ENCODE measurements at places on chromosomes 5 and 9.
A peak's percentile ranks its signal among the peaks of the same experiment; 100 is the strongest.

GRCh38 chr9:135479469-135480052 lies at the start of gene PPP1R26:
Gene PPP1R26, plus strand, starts transcription at chr9:135479782. Its CDS starts 4,729 bp downstream, at chr9:135484511.
- DNase-seq: no peak

DNA sequence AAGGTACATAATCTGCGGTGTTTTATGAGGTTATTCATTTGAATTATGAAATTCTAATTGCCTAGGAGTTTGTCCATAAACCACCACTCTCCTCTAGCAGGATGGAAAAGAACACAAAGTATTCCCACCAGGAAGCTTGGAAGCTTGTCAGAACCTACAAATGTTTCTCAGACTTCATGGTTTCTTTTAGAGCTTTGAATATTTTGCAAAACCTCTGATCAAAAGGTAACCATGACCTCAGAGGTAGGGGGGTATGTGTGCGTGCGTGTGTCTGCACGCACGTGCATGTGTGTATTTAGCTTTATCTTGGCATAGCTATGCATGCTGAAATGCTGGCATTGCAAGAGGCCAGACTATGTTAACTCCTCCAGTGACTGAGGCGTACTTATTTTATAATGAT lies 847.0 kb downstream of the TLE1 start:
- no peak for DNase-seq

DNA sequence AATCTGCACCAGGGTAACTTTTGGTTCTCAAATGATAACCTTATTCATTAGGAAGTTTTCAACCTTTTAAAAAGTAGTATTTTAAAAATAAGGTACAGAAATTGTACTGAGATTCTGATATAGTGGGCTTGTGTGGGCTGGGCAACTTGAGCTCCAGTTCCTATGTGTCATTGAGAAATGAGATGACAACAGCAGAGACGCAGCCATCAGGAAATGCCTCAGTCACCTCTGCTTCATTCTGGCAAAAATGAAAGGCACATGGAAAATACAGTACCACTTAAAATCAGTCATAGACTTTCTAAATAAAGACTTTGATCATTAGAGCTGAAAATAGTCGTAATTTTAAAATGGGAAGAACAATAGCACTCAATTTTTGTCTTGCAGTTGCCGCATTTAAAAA lies 480.2 kb downstream of the PLK2 start:
- DNase-seq: no peak

- no peak for DNase-seq
These were observed 72.3 kb downstream of the HCN1 start for GRCh38 chr5:45623832-45624231.

GRCh38 chr9:116154976-116155697 lies 1.5 kb downstream of the PAPPA start:
- no peak for DNase-seq

- DNase-seq: peak; percentile 71
These were observed 46.7 kb downstream of the GARNL3 start for GRCh38 chr9:127311239-127311741.

GRCh38 chr5:124232515-124232914 lies 513.9 kb downstream of the ZNF608 start:
- no peak for DNase-seq

GRCh38 chr9:23799521-23799920 lies 26.5 kb downstream of the ELAVL2 start:
- no peak for DNase-seq

DNA sequence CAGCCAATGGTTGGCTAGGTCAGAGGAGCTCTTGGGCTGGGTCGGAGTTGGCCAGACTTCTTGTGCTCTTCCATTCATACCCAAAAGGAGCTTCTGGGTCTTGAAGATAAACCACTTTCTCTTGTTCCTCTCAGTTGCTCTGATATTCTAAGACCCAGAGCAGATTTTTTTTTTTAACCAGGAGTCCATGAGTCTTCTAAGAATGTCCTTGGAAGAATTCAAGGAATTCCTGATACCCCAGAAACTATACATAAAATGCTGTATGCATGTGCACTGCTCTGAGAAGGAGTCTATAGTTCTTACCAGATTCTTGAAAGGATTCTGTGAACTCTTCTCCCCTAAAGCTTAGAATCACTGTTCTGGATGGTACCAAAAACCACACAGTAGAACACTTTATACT lies 9.9 kb upstream of the PALM2AKAP2 start:
- DNase-seq: no peak

- DNase-seq: no peak
These were observed 210.1 kb downstream of the ZNF608 start for GRCh38 chr5:124536333-124536732.

DNA sequence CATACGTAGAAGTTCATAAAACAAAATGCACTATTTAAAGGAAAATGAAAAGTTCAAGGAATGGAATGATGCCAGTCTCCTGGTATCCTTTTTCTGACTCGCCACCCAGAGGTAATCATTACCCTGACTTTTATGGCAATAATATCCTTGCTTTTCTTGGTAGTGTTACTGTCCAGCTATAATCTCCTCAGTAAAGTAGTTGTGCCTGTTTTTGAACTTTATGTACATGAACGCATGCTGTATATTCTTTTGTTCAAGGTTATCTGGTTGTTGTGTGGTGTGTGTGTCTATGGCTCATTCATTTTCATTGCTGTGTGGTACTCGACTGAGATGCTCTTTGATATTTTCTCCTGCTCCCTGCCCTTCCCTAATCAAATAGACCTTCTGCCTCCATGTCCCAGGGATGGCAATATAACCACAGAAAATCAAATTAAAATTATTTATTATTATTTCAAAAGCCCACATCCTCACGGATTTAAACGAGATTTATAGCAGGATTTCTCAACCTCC lies 29.2 kb upstream of the FBP1 start:
- no peak for DNase-seq

DNA sequence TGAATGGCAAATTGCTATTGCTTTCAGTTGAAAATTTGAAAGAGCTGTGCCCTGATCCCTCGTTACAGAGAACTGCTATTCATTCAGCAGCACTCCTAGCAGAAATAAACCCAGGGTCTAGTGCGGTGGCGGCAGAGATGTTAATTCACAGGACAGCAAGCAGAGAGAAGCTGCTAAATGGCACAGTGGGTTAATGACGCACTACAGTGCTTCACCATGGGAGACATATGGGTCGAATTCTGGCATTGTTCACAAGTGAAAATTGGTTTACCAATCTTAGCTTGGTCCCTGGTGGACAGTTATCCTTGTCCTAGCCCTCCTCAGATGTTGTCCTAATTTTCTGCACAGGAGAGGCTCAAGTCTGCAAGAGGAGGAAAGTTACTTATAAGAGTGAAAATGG lies 807.4 kb downstream of the TLE1 start:
- DNase-seq: no peak

GRCh38 chr5:152113401-152113800 lies 188.8 kb upstream of the GLRA1 start:
- no peak for DNase-seq

DNA sequence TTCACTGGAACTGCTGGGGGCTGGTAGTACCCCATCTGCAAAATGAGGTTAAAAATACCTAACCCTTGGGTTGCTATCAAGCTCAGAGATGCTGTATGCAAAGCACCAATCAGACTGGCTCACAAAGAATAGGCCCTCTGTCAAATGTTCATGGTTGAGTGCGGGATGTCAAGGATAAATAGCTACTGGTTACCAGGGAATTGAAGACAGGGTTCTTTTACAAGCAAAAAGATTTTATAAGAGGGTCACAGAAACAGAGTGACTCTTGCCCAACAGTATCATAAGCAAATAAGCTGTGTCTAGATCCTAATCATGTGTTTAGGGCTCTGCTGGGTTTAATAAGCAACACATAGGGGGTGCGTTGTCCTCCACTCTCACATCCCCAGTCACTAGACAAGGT lies 11.9 kb downstream of the SYK start:
- no peak for DNase-seq

- no peak for DNase-seq
These were observed 61.1 kb upstream of the NMUR2 start for GRCh38 chr5:152466085-152466745.

GRCh38 chr5:110255194-110255593 lies 471.3 kb downstream of the TMEM232 start:
- DNase-seq: no peak

- no peak for DNase-seq
These were observed 9.6 kb upstream of the CCDC112 start for GRCh38 chr5:115306011-115306536.

DNA sequence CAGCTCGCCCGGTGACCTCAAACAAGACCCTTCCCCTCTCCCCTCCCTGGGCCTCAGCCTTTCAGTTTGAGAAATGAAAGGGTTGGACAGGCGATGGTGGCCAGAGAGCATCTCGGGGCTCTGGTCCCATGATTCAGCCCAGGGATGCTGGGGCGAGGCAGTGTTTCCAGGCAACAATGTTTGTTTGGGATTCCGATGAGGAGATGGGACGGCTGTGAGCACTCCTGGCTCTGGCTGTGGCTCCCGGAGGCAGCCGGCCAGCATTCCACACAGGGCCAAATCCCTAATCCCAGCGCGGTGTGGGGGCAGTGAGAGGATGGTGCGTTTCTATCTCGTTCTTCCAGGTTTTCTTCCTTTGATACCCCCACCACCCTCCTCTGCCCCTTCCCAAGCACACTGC lies 66.0 kb downstream of the HMCN2 start:
- no peak for DNase-seq

DNA sequence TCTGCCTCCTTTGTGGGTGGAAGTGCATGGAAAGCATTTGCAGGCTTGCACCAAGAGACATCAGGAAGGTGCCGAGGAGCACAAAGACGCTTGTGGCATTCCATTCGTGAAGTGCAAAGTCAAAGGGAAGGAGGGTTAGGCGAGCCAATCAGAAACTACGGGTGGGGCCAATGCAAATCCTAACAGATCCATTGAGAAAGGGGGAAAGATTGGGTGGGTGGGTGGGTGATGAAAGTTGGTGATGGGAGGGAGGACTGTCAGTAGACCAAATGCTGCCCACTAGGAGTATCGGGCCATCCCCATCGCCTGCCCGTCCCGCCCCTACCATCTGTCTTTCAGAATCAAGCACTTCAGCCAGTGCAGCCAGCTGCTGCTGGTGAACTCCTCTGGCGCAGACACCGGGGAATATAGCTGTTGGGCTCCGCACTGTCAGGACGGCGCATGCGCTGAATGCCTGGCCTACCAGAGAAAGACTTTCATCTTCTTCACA lies 17.1 kb upstream of the ANXA6 start:
- no peak for DNase-seq

- peak; percentile 72 for DNase-seq
These were observed 19.4 kb downstream of the GBGT1 start for GRCh38 chr9:133144142-133144903.

GRCh38 chr9:92963831-92964606 lies 16.7 kb downstream of the FGD3 start:
- no peak for DNase-seq

GRCh38 chr9:77938163-77938562 lies 93.4 kb downstream of the GNAQ start:
- no peak for DNase-seq

DNA sequence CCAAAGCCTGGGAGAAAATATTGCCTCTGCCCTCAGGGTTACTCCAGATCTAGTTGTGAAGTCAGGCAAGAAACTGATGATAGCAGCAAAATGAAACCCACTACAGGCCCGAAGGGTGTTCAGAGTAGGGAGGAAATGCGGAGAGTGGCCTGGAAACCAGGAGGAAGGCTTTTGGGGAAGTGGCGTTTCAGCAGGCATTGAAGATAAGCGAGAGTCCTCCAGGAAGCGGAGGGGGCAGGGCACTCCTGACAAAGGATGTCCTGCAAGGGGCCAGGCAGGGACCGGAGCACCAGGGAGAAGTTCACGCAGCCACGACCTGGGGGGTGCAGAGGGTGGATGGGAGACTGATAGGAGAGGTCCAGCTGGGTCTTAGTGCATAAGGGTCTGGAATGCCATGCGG lies 7.8 kb upstream of the FOXI1 start:
- DNase-seq: no peak

- peak; percentile 1 for DNase-seq
These were observed 569.9 kb downstream of the RAB3C start for GRCh38 chr5:59152701-59153245.

GRCh38 chr5:334903-335739 lies 13.6 kb downstream of the AHRR start:
- no peak for DNase-seq

DNA sequence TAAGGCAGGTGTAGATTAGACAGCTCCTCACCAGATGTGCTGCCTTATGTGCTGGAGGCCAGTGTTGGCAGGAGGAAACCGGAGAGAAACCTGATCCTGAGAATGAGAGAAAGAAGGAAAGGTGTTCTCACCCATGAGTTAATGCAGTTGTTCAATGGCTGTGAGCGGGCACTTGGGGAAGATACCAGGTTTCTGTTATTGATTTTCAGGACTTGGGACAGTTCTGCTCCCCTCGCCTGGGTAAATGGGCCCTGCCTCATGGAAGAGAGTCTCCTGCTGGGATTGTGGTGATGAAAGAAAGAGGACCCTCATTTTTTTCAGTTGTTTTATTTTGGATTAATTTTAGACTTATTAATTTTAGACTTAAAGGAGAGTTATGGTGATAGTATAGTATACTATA lies 59.5 kb downstream of the EGFLAM start:
- DNase-seq: no peak

DNA sequence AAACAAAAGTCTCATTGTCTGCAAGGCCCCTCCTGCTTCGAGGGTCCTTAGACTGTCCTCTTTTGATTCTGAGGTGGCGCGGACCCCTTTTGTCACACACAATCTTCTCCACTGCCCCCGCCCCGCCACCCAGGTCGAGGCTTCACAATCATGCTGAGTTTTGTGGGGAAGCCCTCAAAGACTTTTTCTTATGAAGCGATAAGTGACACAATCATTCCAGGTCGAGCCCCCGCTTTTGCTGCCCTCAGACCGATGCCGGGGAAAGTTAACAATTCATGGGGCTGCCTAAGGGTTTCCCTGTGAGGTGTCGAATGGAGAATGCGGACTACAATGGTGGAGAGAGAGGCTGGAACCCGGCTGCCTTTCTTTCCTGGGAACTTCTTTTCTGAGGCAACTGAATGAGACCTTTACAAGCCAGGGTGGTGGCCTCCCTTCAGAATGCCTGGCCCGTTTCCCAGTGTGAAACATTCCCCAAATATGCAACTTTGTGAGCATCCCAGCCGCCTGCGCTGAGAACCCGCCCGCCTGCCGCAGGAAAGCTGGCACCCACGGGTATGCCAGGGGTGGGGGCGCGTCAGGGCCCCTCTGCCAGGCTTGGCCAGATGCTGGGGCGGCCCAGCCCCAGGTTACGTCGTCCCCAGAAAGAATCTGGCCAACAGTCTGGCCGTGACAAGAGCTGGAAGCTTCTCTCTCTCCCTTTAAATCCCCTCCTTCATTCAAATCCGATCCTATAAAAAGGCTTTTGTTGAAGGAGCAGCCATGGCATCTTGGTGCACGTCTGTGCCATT lies 71.9 kb downstream of the MAP1B start:
- no peak for DNase-seq

DNA sequence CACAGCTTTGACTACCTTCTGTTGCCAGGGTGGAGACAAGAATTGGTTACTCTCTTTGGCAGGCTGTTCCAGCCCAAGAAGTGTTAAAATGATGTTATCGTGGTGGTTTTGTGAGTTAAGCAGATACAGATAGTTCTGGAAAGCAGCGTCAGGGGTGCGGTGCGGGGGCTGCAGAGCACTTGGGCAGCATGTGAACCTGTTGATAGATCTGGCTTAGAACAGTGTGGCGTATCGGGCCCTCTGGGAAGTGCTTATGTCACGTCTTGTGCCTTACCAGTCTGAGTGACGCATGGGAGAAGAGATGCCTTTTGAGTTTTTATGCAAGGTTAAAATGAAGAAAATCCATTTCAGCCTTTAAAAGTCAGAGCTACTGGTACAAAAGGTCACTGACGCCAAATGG lies 152.5 kb downstream of the PRKACG start:
- DNase-seq: no peak

- DNase-seq: peak; percentile 17
These were observed 2.8 kb upstream of the ZNF462 start for GRCh38 chr9:106859957-106860720.
